ENCODE measurements at places on chromosomes 5 and 9.

GRCh38 chr5:15932066-15932465 lies 247.5 kb downstream of the MARCHF11 start:
- no peak for DNase-seq

DNA sequence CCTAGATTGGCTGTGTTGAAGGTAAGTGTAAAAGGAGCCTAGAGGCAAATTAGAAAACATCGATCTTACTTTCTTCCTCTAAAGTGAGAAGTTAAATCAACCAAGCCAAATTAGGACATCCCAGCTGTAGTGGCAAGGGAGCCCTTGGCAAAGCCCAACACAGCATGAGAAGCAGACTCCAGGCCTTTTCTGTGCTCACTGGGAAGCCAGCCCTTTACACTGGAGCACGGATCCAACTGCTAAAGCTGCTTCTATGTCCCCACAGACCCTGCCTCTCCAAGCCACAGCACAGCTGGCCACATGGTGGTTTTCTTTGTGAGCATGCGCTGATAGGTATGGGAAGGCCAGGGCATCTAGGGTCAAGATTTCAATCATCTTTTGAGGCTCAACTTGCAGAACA lies 94.1 kb downstream of the APBA1 start:
- DNase-seq: no peak

DNA sequence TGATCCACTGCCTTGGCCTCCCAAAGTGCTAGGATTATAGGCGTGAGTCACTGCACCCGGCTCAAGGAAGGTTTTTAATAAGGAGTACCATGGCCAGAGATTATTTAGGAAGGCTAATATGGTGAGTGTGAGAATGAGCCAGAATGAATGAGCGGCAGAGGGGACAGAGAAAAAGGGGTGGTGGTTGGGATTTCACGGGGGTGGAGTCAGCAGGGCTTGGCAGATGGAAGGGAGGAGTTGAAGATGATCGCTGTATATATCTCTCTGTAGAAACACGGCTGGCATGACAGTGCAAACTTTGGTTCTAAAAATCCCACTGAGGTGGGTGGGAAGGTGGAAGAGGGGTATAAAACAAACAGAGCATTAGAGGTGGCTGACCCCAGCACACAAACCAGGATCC lies 176.7 kb upstream of the TBC1D2 start:
- no peak for DNase-seq

GRCh38 chr5:173785400-173785799 lies 102.7 kb upstream of the CPEB4 start:
- DNase-seq: no peak

DNA sequence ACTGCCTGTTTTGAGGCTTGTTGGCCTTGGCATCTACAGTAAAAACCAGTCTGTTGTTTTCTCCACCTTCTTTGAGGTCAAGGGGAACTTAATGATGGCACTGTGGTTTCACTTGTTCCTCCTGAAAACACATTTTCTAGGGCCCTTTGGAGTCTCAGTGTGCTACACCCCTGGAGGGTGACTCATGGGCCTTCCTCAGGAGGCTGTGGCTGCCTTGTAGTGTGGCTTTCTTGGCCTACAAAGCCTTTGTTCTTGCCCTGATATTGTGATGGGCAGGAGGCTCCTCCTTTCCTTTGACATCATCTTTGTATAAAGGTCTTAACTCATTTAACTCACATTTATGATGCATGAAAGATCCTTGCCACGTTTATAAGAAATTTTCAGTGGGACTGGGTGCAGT lies 56.3 kb upstream of the GPBP1 start:
- no peak for DNase-seq

- no peak for DNase-seq
These were observed 400.9 kb upstream of the MEF2C start for GRCh38 chr5:89283728-89284493.

DNA sequence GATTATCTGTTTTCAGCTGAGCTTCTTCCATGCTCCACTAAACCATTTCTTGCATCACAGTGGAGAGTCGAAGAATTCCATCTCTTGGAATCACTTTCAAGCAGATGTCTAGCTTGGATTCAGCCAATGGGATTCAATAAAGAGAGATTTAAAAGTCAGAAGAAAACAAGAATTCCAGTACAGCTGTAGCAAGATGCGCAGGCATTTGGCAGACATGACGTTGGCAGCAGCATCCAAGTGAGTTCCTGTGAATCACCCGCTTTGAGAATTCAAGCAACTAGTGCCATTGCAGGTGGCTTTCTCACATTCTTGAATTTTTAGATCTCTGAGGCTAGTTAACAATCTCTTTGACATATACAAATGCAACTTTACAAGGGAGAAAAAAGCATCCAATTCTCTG lies 467.0 kb downstream of the CDH10 start:
- no peak for DNase-seq

DNA sequence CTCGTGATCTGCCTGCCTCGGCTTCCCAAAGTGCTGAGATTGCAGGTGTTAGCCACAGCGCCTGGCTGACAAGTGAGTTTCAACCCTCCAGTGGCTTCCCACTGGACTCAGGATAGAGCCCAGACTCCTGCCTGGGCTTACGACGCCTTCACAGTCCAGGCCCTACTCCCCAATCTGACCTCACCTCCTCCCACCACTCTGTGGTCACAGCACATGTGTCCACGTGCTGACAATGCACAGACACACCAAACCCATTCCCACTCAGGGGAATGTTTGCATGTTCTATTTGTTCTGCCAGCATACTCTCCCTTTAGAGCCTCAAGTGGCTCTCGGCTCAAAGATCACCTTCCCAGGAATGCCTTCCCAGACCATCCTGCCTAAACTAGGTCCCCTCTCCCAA lies 31.1 kb upstream of the TRIM14 start:
- no peak for DNase-seq

DNA sequence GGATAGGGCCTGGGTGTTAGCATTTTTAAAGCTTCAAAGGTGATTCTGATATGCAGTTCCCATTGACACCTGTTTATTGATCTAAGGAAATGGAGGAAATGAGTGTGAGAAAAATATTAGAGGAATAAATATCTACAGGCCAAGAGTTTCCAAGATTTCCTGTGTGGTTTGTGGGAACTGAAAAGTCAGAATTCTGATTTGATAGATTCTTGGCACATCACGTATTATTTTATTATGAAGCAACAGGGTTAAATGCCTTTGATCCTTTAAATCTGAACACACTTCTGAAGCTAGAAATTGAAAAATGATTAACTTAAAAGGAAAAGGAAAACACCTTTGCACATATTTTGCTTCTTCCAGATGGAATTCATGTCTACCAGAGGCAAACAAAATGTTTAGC lies 113.7 kb downstream of the CD180 start:
- DNase-seq: no peak

- no peak for DNase-seq
These were observed 87.7 kb downstream of the NSUN2 start for GRCh38 chr5:6545036-6545693.

DNA sequence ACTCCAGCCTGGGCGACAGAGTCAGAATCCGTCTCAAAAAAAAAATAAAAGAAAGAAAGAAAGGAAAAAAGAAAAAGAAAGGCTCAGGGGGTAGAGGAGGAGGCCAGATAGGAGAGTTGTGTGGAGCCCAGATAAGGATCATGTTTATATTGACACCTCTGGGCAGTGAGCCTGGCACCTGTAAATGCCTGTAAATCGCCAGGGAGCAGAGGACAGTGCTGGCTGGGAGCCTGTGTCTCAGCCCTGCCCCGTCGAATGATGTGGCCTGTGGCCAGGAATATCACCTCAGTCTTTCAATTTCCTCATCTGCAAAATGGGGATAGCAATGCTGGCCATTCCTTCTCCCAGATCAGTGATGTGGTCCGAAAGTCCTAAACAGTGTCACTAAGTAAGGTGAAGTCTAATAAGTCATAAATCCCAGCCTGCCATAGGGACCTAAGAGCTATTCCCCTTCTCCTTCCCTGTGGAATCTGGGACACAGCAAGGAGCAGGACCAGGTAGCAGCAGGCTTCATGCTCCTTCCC lies 10.3 kb upstream of the ABO start:
- no peak for DNase-seq

DNA sequence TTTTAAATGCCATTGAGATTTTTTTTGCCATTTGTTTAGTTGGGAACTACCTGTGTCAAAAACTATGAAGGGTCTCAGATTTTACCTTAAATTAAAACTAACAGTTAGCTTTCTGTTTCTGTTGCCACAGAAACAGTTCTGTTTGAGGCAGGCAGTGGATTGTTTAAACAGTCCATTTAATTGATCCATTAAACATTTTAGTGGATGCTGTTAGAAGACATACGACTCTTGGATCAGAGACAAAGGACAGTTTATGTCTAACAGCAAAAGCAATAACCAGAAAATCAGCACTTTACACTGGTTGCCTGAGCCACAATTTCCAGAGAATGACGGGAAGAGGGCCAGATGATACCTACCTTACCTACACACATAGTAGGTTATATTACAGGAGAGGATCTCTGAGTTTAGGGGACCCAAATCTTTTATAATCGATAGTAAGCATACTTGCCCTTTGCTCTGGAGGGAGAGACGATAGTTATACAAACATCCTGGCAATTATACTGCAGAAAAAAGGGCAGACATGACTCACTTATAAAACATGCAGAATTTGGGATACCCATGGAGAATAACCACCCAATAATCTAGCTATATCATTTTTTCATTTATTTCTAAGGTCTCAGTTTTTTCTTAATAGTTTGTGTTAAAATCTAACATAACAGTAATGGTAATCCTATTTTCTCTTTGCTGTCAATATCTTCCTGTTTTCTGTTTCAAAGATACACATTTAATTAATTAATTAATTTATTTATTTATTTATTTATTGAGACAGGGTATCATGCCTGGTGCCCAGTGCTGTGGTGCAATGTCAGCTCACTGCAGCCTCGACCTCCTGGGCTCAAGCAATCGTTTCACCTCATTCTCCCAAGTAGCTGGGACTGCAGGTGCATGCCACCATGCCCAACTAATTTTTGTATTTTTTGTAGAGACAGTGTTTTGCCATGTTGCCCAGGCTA lies 136.7 kb upstream of the TNFAIP8 start:
- no peak for DNase-seq

- DNase-seq: no peak
These were observed 26.6 kb upstream of the POMT1 start for GRCh38 chr9:131475956-131476776.

DNA sequence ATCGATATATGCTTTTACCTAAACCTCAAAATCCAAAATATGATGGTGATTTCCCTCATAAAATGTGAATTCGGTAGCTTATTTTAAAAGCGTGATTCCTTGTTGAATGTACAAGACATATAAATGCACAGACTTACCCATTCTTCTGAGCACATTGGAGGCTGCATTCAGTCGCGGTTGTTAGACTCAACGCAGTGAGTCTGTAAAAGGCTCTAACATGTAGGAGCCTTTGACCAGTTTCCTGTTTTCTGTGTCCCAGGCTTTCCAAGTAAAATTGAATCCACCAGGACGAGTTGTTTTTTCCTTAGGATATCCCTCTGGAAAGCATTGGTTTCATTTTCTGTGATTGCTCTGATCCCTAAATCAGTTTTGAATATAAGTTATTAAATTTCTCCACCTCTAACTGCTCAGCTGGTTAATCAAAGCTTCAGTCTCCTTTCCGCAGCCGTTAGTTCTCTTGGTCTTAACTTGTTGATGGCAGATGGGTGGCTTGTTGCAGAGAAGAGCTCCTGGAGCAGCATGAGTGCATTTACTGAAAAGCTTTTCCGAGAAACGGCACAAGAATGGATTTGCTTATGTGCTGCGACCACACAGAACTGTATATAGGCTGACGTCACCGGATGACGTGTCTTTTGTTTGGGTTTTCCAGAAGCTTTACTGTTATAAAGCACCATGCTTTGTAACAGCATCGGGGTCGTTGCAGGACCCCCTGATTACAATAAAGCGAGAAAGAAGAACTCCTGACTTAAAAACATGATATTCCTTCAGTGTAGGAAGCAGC lies at the start of gene LRRTM2:
LRRTM2 (minus strand) TSS at position 565 of the 781 bp plus-strand sequence; CDS start at position 141, 424 bp downstream.
- DNase-seq: peak; percentile 75

GRCh38 chr5:135526924-135527323 lies 8.8 kb downstream of the NEUROG1 start:
- DNase-seq: no peak

DNA sequence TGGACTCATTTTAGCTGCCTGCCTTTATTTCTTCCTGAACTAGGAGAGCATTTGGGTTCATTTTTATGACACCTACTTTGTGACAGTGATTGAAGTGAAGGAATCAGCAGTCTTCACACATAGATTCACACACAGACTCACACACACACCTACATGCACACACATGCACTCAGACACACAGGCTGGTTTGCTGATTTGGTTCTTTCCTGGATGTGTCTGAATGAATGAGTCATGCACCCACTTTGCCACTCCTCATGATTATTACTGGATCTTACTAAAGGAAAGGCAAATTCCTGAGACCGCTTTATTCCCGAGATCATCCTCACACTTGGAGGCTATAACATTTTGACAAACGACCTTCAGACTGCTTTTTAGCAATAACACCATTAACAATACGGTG lies 529.5 kb downstream of the AGTPBP1 start:
- peak; percentile 12 for DNase-seq

DNA sequence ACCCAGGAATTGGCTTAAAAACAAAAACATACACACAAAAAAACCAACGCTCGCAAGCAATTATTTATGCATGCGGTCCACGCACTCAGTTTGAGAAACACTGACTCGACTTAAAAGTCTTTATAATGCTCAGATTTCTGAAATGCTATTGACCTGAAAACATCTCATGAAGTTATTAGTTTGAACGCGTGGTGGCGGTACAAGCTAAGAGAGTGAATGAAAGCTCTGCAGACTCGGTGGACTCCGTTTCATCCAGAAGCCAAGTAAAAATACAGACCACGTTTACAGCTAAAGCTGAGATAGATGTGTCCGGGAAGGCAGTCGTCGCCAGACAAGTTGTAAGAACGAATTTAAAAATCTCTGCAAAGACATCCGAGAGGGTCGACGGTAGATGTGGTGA lies at the start of gene PCDHB6:
PCDHB6 (plus strand) TSS at position 246 of the 400 bp plus-strand sequence. CDS start 201 bp downstream, outside the sequence.
- DNase-seq: no peak

- DNase-seq: no peak
These were observed 17.3 kb downstream of the FGD3 start for GRCh38 chr9:92964607-92965060.

DNA sequence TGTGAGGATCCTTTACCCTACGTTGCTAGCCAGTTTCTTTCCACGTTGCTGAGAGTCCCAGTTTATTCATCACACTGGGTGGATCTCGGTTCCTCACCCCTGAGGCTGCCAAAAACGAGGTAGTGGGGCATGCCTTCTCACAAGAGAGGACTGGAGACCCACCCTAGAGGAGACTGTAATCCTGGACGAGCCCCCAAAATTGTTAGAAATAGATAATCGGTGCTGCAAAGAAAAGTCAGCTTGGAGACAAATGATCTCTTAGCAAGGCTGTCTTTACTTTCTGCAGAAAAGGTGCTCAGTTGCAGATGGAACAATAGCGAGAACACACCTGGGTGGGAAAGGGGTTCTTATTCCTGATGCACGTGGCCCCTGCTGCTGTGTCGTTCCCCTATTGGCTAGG lies 101.8 kb downstream of the TMEM167A start:
- no peak for DNase-seq

GRCh38 chr5:106399391-106399790 lies 1271.3 kb downstream of the EFNA5 start:
- DNase-seq: no peak

GRCh38 chr9:71858812-71859211 lies 52.2 kb downstream of the ABHD17B start:
- peak; percentile 6 for DNase-seq

GRCh38 chr9:119273984-119274665 lies 95.1 kb downstream of the BRINP1 start:
- no peak for DNase-seq

- DNase-seq: no peak
These were observed 1146.9 kb downstream of the EFNA5 start for GRCh38 chr5:106523852-106524251.
